ENCODE measurements at places on chromosomes 1 and 21.

DNA sequence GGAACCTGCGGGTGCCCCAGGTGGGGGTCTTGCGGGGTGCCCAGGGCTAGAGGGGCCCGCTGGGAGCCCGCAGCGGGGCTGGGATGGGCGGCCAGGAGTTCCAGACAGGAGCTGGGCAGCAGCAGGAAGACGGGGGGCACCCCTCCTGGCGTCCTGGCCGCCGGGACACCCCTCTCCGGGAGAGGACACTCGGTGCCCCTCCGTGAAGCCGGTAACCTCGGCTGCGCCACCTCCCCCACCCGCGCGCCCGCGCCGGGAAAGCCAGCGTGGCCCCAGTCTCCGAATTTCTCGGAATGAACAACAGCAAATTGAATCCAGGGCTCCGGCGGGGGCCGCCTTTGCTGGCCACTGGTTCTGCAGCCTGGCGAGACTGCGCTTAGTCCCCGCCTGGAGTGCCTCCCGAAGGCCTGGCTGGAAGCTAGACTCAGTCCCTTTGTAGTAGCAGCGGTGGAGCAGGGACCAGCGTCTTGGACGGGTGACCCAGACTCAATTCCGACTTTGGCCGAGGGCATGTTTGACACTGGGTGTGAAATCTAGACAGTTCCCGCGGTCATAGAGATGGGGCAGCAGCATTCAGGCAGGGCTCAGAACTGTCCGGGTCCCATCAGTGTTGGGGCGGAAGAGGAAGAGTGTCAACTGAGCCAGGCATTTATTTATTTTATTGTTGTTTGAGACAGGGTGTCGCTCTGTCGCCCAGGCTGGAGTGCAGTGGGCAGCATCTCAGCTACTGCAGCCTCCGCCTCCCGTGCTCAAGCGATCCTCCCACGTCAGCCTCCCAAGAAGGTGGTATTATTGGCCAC lies 773 bp downstream of the IFNGR2 start:
- no peak for DNase-seq

DNA sequence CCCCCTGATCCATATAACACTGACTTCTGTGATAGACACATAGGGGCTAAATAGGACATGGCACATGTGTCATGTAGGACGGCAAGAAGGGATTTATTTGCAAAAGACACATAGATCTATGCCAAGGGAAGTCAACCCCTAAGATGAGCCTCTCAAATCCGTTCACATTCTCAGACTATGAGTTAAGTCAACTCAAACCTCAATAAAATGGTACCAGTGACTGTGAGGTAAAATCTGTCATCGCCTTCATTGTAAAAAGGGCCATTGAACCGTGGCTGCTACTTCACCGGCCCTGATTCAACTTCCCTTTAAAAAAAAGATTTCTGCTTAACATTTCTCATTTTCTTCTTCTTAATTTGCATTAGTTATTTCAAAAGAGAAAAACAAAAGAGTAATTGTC lies 144.0 kb downstream of the ZNF281 start:
- no peak for DNase-seq

GRCh38 chr1:221159608-221160007 lies 280.4 kb downstream of the HLX start:
- no peak for DNase-seq

GRCh38 chr1:206725109-206725963 lies 40.6 kb downstream of the MAPKAPK2 start:
- no peak for DNase-seq

DNA sequence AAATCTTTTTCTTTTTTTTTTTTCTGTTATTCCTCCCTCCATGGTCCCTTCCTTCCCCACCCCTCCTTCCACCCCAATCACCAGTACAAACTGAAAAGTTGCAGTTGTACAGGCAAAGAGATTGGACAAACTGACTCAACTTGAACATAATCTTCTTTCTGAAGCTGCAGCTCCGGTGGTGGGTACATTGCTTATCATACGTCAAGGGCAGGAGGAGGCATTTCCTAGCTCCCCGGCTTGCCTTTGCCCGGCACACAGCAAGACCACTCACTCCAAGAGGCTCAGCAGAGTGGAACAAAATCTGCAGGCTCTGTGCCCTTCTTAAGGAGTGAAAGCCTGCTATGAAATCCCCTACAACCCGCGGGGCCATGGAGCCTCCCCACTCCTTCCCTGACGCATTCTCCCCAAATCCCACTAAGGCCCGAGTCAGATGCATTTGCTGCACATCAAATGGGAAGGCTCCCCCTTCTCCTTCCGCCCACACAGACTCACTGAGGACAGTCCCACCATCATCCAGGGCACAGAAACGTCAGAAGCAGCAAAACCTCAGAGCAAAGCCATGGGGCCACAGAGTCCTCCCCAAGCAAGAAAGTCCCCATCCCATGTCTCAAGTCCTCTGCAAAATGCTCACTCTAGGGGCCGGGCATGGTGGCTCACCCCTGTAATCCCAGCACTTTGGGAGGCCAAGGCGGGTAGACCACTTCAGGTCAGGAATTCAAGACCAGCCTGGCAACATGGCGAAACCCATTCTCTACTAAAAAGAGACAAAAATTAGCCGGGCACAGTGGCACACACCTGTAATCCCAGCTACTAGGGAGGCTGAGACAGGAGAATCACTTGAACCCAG lies 45.9 kb downstream of the SYF2 start:
- DNase-seq: no peak

DNA sequence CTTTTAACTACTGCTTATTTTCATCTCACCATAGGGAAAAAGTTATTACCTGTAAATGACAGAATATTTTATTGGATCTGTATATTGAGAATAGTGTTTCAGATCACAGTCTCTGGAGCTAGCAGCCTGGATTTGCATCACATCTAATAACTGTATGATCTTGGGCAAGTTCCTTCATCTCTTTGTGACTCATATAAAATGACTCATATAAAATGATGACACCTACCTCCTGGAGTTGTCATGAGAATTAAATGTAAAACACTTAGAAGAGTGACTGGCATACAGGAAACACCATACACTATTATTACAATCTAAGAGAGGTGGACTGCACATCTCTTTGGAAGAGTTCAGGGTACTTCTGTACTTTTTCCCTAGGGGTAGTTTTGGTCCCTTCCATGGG lies 421.3 kb downstream of the NEGR1 start:
- DNase-seq: no peak

DNA sequence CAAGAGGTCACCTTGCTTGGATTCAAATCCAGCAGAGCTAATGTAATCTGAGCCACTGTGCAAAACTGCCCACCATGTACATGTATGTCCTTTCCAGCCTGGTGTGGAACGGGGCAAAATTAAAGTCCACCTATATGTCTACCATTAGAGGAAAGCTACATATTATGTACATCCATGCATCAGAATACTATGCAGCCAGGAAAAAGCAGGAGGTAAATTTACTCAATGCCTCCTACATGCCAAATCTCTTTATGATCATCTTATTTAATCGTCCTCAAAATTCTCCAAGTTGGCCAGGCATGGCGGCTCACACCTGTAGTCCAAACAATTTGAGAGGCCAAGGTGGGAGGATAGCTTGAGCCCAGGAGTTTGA lies 6.3 kb upstream of the ZNF683 start:
- DNase-seq: no peak

DNA sequence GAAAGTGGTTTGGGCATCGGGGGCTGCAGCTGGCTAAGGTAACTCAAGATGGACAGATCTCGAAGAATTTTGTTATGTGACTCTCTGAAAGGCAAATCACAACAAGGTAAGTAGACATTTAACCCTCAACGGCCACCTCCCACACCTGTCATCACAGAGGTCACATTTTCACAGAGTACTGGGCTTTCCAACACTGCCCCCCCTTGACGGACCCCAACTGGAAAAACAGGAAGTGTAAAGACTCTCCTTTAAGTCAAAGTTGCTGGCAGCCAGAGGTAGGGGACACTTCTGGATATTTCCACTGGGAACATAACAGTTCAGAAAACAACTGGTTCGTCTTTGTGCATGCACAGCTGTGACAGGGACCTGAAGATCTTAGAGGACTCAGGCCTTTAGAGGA lies 22.3 kb downstream of the NOL9 start:
- DNase-seq: no peak

GRCh38 chr1:165419839-165420238 lies 25.1 kb downstream of the RXRG start:
- DNase-seq: no peak

DNA sequence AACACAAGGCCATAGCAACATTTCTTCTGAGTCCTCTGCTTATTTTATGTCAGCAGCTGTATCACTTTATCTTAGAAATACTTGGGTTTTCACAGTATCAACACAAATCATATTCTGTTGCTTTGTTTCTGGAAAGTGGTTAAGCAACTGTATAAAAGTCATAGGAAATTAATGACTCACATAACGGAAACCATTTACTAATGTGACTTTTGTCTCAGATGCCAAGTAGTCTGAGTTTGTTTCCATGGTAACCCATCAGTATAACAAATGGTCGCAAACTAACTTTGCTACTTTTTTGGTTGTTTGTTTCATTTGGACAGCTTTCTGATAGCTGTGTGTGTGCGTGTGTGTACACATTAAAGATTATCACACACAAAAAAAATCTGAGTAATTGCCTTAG lies 31.1 kb downstream of the EEIG2 start:
- DNase-seq: no peak

DNA sequence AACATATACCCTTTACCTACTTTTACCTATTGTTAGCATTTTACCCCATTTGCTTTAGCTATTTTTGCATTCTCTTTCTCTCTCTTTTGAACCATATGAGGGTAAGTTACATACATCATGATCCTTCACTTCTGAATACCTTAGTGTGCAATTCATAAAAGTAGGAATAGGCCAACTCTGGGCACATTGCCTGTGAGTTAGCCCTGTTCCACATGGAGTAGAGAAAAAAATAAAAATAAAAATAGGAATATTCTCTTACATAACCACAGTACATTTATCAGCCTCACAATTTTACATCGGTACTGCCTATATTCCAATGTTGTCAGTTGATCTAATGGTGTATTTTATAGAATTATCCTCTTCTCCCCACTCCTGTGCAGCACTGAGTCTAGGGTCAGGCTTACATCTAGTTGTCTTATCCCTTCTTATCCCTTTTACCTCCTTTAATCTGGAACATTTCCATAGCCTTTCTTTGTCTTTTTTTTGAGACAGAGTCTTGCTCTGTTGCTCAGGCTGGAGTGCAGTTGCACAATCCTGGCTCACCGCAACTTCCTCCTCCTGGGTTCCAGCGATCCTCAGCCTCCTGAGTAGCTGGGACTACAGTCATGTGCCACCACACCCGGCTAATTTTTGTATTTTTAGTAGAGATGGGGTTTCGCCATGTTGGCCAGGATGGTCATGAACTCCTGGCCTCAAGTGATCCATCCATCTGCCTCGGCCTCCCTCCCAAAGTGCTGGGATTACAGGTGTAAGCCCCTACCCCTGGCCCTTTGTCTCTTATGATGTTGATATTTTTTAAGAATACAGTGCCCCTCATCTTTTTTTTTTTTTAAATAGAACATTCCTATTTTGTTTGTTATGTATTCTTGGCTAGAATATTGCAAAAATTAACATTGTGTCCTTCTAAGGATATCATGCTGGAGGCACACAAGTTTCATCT lies 11.1 kb upstream of the SLC30A1 start:
- no peak for DNase-seq

DNA sequence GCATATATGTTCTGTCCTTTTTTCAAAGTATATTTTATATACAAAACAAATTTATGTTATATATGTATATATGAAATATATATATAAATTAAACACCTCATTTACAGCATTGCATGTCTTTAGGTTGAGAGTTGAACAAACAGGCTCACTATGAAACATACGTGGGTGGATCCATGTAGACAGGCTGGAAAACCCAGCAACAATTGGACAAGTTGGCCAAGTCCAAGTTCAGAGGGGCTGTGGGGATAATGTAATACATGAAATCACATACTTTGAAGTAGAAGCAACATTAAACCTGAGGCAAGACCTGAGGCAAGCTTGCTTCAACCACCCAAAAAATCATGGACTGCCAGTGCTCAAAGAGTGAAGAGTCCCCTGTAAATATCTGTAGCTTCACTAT lies 39.7 kb downstream of the KCNJ6 start:
- no peak for DNase-seq

DNA sequence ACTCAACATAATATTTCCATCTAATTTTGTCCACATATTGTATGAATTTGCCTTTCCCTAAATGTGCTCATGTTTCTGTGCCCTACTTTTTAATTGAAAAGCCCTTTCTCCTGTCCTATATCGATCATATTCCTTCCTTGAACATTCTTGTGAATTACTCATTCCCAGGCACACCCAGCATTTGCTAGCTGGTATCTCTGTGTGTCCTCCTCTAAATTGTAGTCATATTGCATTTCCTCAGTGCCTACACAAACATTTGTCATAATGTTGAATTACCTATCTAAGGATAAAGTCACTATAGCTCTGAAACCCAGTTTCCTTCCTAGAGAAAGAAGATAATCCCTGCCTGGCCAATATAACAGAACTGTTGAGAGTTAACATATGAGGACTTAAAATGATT lies 39.6 kb upstream of the TBX15 start:
- no peak for DNase-seq

- DNase-seq: no peak
Observed at GRCh38 chr1:241775021-241775420, 73.0 kb upstream of the EXO1 start.

GRCh38 chr1:119367432-119368124 lies 1.0 kb upstream of the HAO2 start:
- no peak for DNase-seq

DNA sequence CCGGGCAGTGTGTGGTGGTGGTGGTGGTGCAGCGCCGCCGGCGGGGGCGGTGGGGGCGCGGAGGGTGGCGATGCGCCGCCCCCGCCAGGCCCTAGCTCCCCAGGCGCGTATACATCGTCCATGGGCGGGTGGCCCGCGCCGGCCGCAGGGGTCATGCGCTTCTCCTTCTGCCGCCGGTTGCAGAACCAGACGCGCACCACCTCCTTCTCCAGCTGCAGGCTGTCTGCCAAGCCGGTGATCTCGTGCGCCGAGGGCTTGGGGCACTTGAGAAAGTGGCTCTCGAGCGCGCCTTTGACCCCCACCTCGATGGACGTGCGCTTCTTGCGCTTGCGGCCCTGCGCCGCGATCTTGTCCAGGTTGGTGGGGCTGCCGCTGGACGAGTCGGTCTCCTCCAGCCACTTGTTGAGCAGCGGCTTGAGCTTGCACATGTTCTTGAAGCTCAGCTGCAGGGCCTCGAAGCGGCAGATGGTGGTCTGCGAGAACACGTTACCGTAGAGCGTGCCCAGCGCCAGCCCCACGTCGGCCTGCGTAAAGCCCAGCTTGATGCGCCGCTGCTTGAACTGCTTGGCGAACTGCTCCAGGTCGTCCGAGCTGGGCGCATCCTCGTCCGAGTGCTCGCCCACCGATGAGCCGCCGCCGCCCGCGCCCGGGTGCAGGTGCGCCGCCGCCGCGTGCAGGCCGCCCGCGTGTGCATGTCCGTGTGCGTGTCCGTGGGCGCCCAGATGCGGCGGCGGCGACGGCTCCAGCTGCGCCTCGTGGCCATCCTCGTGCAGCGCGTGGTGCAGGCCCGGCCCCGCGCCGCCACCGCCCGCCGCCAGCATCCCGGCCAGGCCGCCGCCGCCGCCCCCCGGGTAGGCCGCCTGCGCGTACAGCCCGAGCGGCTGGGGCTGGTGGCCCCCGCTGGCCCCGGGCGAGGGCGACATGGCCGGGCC lies 926 bp downstream of the POU3F1 start:
- DNase-seq: no peak
